ENCODE measurements at places on chromosomes 6 and 20.

- no peak for DNase-seq
Observed at GRCh38 chr6:169794317-169795055, 43.1 kb downstream of the ERMARD start.

DNA sequence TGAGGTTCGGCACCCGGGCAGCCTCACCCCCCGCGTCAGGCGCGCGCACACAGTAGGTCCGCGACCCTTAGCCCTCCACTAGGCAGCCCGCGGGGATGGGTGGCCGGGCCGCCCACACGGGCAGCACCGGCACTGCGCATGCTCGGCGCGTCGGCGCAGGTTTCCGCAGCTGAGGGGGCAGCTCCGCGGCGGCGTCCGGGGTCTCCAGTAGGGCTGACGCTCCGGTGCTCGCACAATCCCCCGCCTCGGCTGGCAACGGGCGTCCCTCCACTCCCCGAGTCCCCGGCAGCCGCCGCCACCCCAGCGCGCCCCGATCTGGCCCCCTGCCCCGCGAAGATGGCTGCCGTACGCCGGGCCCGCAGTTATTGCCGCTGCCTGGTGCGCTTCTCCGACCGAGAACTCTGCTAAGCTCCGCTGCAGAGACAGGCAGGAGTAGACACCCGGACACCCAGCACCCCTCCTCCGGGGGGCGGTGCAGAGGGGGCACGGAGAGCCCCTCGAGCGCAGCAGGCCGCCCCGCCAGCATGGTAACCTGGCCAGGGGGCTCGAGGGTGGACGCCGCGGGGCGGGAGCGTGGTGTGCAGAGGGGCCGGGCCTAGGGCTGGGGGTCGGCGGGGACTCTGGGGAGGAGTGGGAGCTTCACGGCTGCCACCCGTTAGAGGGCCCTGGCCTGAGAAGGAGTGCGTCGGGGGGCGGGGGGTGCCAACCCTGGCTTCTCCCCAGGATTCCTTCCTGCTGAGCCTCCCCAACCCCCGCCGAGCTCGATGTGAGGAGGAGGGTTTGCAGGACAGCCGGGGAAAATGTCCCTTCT lies at the start of gene FBXO9:
Gene FBXO9, plus strand, starts transcription at position 139 of the 811 bp plus-strand sequence. Its CDS starts 386 bp downstream, at position 525.
- DNase-seq: peak; percentile 53

DNA sequence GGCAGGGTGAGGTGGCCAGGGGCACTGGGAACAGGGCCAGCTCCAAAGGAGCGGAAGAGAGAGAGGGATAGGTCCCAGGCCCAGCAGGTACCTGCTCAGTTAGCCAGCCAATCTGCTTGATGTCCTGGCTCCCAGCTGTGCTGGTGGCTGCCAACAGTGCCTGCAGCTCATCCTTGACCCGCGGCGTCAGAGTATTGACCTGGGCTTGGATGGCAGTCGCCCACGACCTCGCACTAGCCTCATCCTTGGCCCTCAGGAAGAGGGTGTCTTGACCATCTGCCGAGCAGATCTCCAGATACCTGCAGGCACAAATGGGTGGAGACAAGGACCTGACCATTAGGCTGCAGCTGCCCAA lies 11.1 kb upstream of the CDK5RAP1 start:
- no peak for DNase-seq

- no peak for DNase-seq
Observed at GRCh38 chr6:121951918-121952379, 447.5 kb upstream of the HSF2 start.

DNA sequence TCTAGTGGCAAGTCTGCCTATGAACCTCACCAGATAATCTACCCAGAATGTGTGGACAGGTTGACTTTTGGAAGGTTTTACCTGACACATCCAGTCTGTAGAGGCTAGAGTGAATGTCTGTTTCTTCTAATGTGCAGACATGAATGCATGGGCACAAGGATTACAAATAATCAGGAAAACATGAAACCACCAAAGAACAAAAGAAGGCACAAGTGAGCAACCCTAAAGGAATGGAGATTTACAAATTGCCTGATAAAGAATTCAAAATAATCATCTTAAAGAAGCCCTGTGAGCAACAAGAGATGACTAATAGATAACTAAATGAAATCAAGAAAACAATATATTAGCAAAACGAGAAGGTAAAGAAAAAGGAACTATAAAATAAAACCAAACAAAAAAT lies 876.1 kb upstream of the ADGRB3 start:
- DNase-seq: no peak

GRCh38 chr6:145749632-145750031 lies 14.3 kb upstream of the EPM2A start:
- DNase-seq: no peak

DNA sequence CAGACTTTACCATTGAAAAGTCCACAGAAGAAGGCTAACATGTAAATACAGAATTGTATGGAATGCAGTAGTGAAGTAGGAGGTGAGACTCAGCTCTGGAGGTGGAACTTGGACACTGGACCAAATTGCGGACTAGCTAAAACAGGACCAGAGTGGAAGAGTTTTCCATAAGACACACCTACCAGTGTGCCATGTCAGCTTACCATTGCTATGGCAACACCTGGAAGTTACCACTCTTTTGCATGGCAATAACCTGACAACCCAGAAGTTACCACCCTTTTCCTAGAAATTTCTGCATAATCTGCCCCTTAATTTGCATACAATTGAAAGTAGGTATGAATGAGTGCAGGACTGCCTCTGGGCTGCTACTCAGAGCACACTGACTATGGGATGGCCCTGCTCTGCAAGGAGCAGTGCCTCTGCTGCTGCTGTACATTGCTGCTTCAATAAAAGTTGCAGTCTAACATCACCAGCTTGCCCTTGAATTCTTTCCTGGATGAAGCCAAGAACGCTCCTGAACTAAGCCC lies 569.6 kb upstream of the FLRT3 start:
- DNase-seq: no peak

DNA sequence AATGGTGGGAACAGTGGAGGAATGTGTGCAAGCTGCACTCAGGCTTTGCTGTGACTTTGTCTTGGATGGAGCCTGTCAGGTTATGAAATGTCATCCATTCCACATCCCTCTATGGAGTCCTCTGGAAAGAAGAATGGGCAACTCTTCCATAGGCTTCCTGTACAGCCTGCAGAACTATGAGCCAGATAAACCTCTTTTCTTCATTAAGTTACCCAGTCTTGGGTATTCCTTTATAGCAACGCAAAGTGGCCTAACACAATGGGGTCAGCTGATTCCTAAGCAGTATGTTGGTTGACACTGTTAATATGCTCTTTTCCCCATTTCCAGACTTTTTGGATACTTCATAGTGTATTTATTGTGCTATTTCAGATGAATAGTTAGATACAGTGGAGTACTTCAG lies 75.8 kb upstream of the IYD start:
- no peak for DNase-seq

GRCh38 chr6:108531332-108531731 lies 29.4 kb upstream of the FOXO3 start:
- no peak for DNase-seq

All from GM19239 (cell line).